ENCODE measurements at places on chromosomes 1 and 21.

DNA sequence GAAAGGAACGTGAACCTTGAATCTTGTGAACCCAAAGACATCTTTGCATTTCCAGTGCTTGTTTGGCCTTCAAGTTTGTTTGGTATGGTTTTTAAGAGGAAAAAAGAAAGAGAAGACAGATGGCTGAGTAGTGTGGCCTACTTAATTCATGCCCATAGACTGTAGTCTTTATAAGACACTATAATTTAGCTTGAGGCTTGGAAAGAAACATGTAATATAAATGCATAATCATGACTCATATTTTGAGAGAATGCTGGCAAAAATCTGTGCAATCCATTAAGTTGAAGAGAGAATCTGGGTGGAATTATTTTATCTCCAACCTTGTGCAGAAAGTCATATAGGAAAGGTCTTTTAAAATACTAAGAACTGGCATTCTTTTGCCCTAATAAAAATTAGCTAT, 179.3 kb downstream of the SIPA1L2 start:
- no peak for DNase-seq

- DNase-seq: no peak
Observed at GRCh38 chr1:199177241-199177640, 538.4 kb downstream of the PTPRC start.

DNA sequence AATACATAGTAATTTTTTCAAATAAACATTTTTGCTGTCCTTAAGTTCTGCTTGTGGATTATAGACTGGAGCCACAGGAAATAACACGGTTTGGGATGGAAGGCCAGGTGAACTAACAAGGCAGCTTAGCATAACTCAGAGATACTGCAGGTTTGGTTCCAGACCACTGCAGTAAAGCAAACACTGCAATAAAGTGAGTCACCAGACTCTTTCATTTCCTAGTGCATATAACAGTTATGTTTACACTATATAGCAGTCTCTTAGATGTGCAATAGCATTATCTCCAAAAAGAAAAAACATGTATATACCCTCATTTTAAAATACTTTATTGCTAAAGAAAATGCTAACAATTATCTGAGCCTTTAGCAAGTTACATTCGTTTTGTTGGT, 22.0 kb downstream of the LRRC42 start:
- no peak for DNase-seq

- no peak for DNase-seq
Observed at GRCh38 chr1:53073868-53074311, 11.9 kb downstream of the PODN start.

- no peak for DNase-seq
Observed at GRCh38 chr21:22277341-22277740, 1279.1 kb downstream of the NCAM2 start.

- DNase-seq: no peak
Observed at GRCh38 chr1:224504297-224505041, 69.9 kb upstream of the WDR26 start.

- DNase-seq: no peak
Observed at GRCh38 chr1:151537112-151537511, 3.0 kb upstream of the TUFT1 start.

GRCh38 chr1:153305682-153306081, 7.1 kb downstream of the PGLYRP3 start:
- no peak for DNase-seq

DNA sequence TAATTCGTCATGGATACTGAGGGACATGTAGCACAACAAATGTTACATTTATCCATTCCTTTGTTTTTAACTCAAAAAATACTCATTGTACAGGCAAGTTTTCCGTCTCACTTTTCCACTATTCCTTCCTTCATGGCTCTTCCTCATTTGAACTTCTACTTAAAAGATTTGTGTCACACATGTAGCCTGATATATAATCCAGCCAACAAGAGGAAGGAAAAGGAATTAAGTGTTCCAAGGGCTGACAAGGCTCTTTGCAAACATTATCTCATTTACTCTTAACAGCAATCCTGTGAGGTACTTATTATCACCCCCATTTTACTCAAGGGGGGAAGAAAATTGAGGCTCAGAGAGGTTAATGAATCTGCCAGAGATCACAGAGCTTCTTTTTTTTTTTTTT, 22.9 kb downstream of the CD244 start:
- DNase-seq: no peak

DNA sequence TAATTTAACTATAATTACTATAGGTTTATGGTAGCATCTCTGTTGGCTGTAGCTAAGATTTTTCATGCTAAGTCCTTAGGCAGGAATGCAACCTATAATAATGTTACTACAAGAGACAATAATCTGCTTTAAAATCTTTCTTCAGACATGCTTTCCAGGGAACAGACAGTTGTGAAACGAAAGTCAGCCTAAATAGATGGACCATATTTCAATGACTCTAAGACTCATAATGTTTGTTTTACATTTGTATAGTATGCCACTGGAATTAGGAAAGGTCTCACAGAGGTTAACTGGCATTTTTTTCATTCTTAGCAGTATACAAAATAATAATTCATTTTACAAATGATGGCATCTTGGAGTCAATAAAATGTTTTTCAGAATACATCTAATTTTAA, 8.1 kb downstream of the RERE start:
- no peak for DNase-seq

DNA sequence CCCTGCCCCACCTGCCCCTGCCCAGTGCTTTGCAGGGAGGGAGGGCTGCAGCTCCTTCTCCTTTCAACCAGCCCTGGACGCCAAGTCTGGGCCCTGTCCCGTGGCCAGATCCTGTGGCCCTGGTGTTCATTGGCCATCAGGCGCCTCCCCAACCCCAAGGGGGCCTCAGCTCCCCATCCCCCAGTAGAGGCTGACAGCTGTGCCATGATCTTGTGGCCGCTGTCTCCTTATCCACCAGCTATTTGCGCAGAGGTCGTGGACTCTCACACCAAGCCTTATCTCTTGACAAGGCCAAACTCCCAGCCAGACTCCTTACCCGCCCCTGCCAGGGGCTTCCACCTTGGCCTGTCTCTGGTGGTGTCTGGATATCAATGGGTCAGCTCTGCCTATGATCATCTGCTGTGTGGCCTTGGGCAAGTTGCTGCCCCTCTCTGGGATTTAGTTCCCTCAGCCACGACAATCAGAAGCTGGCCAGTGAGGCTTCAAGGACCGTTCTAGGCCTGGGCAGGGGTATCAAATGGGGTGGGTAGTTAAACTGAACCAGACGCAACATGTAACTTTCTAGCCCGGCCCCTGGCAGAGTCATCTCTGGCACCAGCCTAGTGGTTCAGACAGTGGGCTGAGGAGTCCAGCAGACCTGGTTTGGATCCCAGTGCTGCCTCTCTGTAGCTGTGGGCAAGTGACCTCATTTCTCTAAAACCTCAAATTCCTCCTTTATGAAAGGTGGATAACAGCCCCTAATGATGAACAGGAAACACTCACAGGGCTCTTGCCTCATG, 3.3 kb upstream of the COL8A2 start:
- DNase-seq: no peak

- DNase-seq: no peak
Observed at GRCh38 chr1:56634981-56635380, 10.1 kb upstream of the PRKAA2 start.

DNA sequence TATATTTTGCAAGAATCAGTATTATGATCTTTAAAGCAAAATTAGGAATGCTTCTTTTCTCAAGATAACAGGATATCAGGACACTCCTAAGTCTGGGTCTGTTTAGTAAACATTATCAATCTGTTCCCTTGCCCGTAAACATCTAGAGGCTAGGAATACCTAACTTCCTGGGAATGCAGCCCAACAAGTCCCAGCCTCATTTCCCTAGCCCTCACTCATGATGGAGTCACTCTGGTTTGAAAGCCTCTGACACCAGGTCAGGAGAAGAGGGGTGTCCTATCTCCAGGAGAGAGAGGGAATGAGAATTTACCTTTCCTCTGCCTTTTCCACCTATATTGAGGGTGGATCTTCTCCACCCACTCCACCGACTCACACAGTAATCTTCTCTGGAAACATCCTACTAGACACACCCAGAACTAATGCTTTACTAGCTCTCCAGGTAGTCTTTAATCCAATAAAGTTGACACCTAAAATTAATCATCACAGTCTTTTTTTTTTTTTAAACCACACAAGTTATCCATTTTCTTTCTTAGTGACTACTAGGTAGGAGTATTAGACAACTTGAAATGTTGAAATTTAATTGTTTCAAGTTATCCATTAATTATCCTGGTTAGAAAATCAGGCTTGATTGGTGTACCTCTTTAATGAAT, 659.3 kb downstream of the USP25 start:
- DNase-seq: no peak

DNA sequence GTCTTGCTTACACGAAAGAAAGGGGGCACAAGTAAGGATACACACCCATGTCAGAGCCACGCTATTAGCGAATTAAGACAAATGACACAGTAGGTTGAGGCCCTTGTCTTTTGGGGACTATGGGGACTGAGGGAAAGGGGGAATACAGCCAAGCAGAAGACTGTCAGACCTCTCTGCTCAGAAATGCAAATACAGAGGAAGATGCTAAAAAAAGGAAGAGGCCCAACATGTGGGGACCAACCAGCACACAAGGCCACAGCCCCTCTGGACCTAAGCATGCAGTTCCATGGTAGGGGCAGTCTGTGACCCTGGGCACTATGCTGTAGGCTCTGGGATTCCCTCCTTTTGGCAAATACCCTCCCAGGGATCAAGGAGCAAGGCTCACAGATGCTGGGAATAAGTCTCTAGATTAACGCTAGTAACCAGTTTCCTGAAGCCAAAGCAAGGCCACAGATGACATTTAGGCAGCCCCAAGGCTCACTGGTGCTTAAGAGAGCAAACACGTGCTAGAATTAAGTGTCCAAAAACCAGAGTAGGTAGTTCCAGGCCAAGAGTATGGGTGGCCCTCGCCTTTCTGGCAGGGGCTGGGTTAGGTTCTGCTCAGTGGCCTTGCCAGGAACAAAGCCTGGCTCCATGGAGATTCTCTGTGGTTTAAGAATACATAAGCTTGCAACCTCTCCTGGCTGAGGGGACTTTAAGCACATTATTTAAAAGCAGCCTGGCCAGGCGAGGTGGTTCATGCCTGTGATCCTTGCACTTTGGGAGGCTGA, 38.2 kb downstream of the RABIF start:
- DNase-seq: no peak

DNA sequence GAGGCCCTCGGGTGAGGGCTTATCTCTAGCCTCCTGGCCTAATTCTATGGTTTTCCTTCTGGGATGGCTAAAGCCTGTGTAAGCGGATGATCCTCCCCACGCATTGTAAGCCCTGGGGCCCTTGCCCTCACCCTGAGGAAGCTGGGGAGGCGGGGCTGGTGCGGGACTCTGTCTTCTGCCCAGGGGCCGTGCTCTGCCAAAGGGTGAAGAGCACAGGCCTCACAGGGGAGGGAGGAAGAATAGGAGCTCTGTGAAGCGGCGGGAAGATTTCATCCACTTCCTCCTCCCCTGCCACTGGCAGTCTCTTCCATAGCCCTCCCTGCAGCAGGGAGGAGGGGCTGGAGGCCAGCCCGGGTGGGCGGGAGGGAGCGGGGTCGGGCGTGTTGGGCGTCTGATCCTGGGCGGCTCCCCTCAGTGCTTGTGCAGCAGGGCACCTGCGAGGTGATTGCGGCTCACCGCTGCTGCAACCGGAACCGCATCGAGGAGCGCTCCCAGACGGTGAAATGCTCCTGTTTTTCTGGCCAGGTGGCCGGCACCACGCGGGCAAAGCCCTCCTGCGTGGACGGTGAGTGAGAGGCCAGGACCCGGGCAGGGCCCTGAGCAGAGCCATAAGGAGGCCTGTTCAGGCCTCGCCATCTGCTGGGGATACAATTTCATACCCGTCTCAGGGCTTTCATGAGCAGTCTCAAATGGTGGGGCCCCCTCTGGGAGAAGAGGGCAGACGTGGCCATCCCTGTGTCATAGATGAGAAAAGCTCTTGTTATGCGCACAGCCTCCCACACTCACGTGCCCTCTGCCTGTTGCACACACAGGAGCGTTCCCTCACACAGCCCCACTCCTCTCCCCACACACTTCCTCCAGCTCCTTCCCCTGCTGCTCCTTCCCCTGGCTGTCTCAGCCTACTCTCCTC, 7.7 kb upstream of the PPM1J start:
- no peak for DNase-seq

- DNase-seq: peak; percentile 5
Observed at GRCh38 chr1:65581119-65581518, 160.7 kb downstream of the LEPR start.

GRCh38 chr1:154957091-154957657, 1.3 kb upstream of the PBXIP1 start:
- DNase-seq: no peak

DNA sequence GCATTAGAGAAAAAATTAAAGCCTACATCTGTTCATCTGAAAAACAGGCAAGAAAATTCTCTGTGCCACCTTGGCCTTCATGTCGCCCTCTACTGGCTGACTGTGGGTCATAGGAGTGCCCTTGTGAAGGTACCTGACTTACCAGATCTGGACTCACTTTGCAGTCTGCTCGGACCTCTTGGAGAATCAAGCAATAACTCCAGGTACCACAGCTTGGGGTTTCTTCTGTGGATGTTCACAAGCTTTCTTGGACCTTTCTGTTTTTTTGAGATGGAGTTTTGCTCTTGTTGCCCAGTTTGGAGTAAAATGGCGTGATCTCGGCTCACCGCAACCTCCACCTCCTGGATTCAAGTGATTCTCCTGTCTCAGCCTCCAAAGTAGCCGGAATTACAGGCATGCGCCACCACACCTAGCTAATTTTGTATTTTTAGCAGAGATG, 2.4 kb upstream of the PRAMEF18 start:
- peak; percentile 35 for DNase-seq

GRCh38 chr1:38093569-38094520, 47.3 kb upstream of the POU3F1 start:
- DNase-seq: no peak

GRCh38 chr1:169367096-169367685, 406 bp downstream of the NME7 start:
- no peak for DNase-seq

DNA sequence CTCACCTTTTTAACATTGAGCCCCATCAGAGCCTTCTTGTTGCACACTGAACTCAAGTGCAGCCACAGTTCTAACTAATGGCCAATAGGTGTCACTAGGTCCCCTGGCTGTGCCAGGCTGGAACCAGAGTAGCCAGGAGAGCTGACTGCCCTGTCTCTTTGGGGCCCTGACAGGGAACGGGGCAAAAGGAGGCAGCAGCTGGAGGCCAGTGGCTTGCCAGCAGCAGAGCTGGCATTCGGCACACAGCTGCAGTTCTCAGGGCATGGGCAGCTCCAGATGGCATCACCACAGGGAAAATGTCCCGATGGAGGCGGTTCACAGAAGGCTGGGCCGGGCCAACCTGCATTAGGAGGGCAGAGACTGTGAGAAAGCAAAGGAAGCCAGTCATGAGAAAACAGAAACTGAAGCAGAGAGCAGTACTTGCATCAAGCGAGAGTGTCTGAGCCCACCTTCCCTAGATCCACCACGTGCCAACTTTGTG, 188.6 kb downstream of the FCRL5 start:
- DNase-seq: peak; percentile 65

GRCh38 chr1:218584418-218585155, 239.5 kb downstream of the TGFB2 start:
- peak; percentile 43 for DNase-seq

All from Calu3 (cell line).